CD4-positive, CD25-positive, alpha-beta regulatory T cell (primary cell): ENCODE measurements at places on chromosomes 12 and 14.

GRCh38 chr12:93390031-93390430 is 12.3 kb downstream of the NUDT4 start:
- no peak for DNase-seq
- H3K36me3 ChIP-seq: no peaks in the 10 kb centered on the region
- peaks cover 1% of the 10 kb centered on the region for H3K4me1 ChIP-seq
- no peak overlapping the region for H3K4me3 ChIP-seq
- no peak overlapping the region for H3K27ac ChIP-seq

- H3K36me3 ChIP-seq: no peaks in the 10 kb centered on the region
- DNase-seq: no peak
- H3K27me3 ChIP-seq: no peaks in the 10 kb centered on the region
- H3K4me1 ChIP-seq: peaks cover 5% of the 10 kb centered on the region
- H3K4me3 ChIP-seq: no peak overlapping the region
These were observed 12.2 kb downstream of the BICD1 start for GRCh38 chr12:32118806-32119205.

GRCh38 chr12:116174006-116174405 is 103.5 kb downstream of the MED13L start:
- DNase-seq: no peak
- no peaks in the 10 kb centered on the region for H3K27me3 ChIP-seq
- peaks cover 19% of the 10 kb centered on the region for H3K4me1 ChIP-seq
- no peak overlapping the region for H3K27ac ChIP-seq
- no peaks in the 10 kb centered on the region for H3K36me3 ChIP-seq

DNA sequence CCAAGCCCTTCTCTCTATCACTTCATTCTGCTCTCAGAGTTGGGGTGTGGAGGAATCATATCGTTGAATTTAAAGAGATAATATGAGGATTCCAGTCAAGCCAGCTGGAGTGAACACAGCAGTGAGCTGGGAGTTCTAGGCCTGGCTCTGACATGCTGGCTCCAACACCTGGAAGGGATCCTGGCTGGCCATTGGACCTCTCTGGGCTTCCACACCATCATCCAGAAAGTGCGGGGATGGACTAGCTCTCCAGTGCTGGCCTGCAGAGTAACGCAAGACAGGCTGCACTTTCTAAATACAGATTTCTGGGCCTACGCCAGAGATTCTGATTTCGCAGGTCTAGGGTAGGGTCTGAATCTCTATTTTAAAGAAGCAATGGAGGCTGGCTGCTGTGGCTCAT is 34.8 kb upstream of the HDAC7 start:
- no peaks in the 10 kb centered on the region for H3K36me3 ChIP-seq
- no peak for DNase-seq
- H3K27me3 ChIP-seq: no peaks in the 10 kb centered on the region
- no peak overlapping the region for H3K27ac ChIP-seq
- H3K4me3 ChIP-seq: no peak overlapping the region
- H3K4me1 ChIP-seq: no peaks in the 10 kb centered on the region

- H3K36me3 ChIP-seq: no peaks in the 10 kb centered on the region
- DNase-seq: no peak
- H3K27me3 ChIP-seq: no peaks in the 10 kb centered on the region
- no peak overlapping the region for H3K27ac ChIP-seq
These were observed 70.4 kb downstream of the RPL10L start for GRCh38 chr14:46581036-46581671.

- no peaks in the 10 kb centered on the region for H3K27me3 ChIP-seq
- no peak for DNase-seq
- H3K27ac ChIP-seq: peak overlapping the region; percentile 82
- H3K4me3 ChIP-seq: peak overlapping the region; percentile 98
These were observed 1178.0 kb downstream of the VRK1 start for GRCh38 chr14:97975216-97975615.

DNA sequence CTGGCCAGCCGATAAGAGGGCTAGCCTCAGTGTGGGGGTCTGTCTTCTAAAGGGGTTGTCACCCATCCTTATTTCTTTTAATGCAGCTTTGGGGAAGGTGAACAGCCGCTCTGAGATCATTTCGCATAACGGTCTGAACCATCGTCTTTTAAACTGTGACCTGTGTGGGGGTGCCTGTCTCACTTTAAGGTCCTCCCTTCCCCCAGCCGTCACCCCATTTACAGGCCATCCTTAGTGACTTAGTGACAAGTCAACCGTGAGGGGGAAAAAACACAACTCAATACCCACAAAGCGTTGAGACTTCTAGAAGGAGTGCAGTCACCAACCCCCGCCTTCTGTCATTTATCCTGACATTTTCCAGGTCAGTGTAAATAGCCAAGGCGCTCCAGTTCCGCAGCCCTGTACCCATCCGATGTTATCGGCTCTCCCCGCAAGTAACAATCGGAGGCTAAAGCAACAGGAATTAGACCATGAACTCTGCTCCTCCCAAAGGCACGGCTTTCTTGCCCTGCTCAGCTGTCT is 505 bp upstream of the DENND5B start:
- no peak overlapping the region for H3K27ac ChIP-seq
- peak overlapping the region; percentile 11 for H3K4me3 ChIP-seq
- H3K36me3 ChIP-seq: no peaks in the 10 kb centered on the region
- H3K27me3 ChIP-seq: peaks cover 35% of the 10 kb centered on the region
- DNase-seq: no peak
- H3K4me1 ChIP-seq: peaks cover 20% of the 10 kb centered on the region

- no peak for DNase-seq
- no peaks in the 10 kb centered on the region for H3K36me3 ChIP-seq
- H3K4me1 ChIP-seq: peaks cover 30% of the 10 kb centered on the region
- H3K27me3 ChIP-seq: no peaks in the 10 kb centered on the region
These were observed 484 bp downstream of the MIS18BP1 start for GRCh38 chr14:45252366-45253069.

DNA sequence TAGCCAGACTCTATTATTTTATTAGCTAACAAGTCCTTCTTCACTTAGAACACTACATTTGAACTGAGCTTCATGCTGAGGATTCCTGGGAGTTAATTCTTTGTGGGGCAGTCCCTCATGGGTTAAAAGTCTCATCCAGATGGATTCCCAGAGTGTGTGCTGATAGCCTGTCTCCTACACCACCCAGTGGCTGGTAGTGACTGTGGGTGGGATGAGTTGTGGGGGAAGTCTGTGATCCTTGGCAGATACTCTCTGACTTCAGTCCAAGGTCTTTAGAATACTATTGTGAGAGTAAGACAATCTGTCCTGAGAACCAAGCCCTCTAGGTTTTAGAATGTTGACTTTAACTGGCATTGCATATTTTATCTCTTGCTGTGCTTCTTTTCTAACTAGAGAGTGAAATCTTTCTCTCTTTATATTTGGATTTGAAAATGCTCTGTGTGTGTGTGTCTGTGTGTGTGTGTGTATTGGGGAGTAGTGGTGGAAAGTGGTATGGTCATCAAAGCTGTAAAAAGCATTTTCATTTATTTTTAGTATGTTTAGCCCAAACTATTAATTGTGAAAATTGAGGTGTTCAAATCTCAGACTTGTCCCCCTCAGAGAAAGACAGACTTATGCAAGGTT is 37.3 kb downstream of the AKAP6 start:
- no peaks in the 10 kb centered on the region for H3K27me3 ChIP-seq
- DNase-seq: no peak
- H3K4me1 ChIP-seq: no peaks in the 10 kb centered on the region
- no peak overlapping the region for H3K27ac ChIP-seq

GRCh38 chr12:93113317-93114006 is 184.4 kb upstream of the EEA1 start:
- DNase-seq: no peak
- H3K36me3 ChIP-seq: no peaks in the 10 kb centered on the region
- H3K27me3 ChIP-seq: no peaks in the 10 kb centered on the region
- H3K27ac ChIP-seq: no peak overlapping the region
- no peak overlapping the region for H3K4me3 ChIP-seq

DNA sequence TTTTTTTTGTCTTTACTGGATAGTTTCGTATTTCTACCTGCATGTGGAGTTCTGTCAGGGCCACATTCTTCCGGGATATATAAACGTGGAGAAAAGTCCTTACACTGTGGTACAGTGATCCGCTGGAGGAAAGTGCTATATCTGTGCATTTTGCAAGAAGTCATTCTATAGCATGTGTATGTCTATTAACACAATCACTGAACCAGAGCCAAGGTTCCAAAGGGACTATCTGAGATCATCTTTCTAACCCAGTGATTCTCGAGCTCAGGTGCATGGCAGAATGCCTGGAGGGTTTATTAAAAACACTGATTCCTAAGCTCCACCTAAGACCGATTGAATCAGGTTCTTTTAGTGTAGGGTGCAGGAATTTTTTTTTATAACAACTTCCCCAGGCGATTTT is 354.0 kb downstream of the NRXN3 start:
- no peak overlapping the region for H3K4me3 ChIP-seq
- no peaks in the 10 kb centered on the region for H3K36me3 ChIP-seq
- H3K4me1 ChIP-seq: no peaks in the 10 kb centered on the region

- no peaks in the 10 kb centered on the region for H3K4me1 ChIP-seq
- no peak overlapping the region for H3K27ac ChIP-seq
- DNase-seq: no peak
- H3K36me3 ChIP-seq: no peaks in the 10 kb centered on the region
- H3K4me3 ChIP-seq: no peak overlapping the region
- no peaks in the 10 kb centered on the region for H3K27me3 ChIP-seq
These were observed 688.0 kb downstream of the VRK1 start for GRCh38 chr14:97485201-97485600.

GRCh38 chr12:82687021-82688011 is 610 bp downstream of the TMTC2 start:
- peak overlapping the region; percentile 88 for H3K27ac ChIP-seq
- peak; percentile 39 for DNase-seq
- H3K4me1 ChIP-seq: peaks cover 22% of the 10 kb centered on the region
- no peaks in the 10 kb centered on the region for H3K36me3 ChIP-seq
- peak overlapping the region; percentile 97 for H3K4me3 ChIP-seq

DNA sequence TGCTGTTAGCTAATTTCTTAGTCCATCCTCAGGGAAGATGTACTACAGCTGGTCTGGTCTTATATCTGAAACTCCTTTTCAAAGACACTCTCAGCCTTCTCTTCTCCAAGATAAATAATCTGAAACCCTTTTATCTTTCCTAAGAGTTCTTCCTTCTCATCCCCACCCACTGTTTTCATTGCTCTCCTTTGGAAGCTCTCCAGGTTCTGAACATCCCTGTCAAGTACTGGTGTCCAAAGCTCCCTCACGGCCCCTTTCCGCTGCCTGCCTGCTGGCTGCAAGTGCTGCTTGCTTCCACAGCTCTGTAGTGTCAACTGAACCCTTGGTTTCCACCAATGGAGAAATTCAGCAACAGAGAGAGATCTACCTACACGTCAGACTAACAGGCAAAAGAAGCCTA is 6.6 kb upstream of the SLC6A13 start:
- no peak overlapping the region for H3K4me3 ChIP-seq
- H3K36me3 ChIP-seq: no peaks in the 10 kb centered on the region
- no peak for DNase-seq

DNA sequence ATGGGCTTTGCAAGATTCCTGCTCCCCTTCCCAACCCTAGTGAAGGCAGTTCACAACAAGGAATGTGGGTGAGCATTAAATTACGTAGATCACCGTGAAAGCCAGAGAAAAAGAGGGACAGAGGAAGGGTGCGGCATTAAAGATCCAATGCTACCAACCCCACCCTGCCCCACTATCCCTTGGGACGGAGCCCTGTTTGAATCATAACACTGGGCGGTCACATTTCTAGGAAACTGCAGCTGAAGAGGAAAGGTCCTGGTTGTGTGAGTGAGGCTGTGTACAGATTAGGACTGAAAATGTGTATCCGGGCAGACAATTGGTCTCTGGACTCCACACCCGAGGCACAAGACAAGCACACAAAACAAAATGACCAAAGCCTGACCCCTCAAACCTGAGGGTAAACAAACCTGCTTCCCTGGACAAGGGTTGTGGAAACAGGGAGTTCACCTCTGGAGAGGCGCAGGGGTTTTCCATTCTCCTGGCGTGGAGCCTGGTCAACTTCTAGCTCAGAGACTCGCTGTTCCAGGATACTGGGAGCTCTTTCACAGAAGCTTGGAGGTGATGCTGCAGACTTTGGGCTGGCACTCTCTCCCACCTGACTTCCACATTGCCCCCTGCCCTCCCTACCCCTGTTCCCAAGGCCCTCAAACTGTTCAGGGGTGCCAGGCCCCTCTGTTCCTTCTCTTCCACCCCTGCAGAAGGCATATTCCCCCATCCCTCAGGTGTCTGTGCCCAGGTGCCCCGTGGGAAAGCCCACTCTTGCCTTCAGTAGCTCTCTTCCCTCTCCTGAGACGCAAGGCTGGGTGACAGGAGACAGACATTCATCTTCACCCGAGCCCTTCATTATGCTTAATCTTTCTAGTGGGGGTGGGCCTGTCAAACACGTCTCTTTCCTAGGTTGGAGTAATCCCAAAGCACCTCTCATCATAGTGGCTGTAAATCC is 16.5 kb downstream of the NINJ2 start:
- H3K27ac ChIP-seq: peak overlapping the region; percentile 29
- H3K27me3 ChIP-seq: no peaks in the 10 kb centered on the region
- peaks cover 30% of the 10 kb centered on the region for H3K4me1 ChIP-seq

- H3K27me3 ChIP-seq: no peaks in the 10 kb centered on the region
- H3K4me1 ChIP-seq: no peaks in the 10 kb centered on the region
- H3K36me3 ChIP-seq: no peaks in the 10 kb centered on the region
- no peak for DNase-seq
- no peak overlapping the region for H3K27ac ChIP-seq
These were observed 165.7 kb downstream of the SRGAP1 start for GRCh38 chr12:64010069-64010686.

- no peak for DNase-seq
- H3K4me3 ChIP-seq: no peak overlapping the region
- H3K36me3 ChIP-seq: no peaks in the 10 kb centered on the region
- no peaks in the 10 kb centered on the region for H3K27me3 ChIP-seq
- H3K27ac ChIP-seq: no peak overlapping the region
These were observed 115.0 kb downstream of the DACT1 start for GRCh38 chr14:58752771-58753201.

- no peak for DNase-seq
- no peaks in the 10 kb centered on the region for H3K4me1 ChIP-seq
- no peak overlapping the region for H3K27ac ChIP-seq
- no peak overlapping the region for H3K4me3 ChIP-seq
These were observed 19.9 kb downstream of the LRTM2 start for GRCh38 chr12:1839956-1840951.

GRCh38 chr12:103441437-103442181 is 54.2 kb downstream of the C12orf42 start:
- DNase-seq: no peak
- peak overlapping the region; percentile 88 for H3K4me3 ChIP-seq
- H3K27me3 ChIP-seq: no peaks in the 10 kb centered on the region
- H3K4me1 ChIP-seq: peaks cover 28% of the 10 kb centered on the region
- peak overlapping the region; percentile 71 for H3K27ac ChIP-seq

DNA sequence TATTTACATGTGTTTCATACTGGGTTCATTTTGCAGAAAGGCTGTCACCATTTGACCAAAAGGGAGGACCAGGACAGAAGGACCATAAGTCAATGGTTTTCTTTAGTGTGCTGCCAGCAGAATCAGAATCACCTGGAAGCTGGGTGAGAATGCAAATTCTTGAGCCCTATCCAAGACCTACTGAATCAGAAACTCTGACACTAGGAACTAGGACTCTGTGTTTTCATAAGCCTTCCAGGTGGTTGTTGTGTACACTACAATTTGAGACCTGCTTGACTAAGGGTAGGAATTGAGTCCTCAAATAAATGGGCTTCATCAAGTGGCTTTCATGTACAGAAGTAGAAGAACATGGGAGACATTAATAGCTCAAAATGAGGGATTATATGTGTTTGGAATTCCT is 32.2 kb downstream of the PDE6H start:
- peaks cover 47% of the 10 kb centered on the region for H3K27me3 ChIP-seq
- no peaks in the 10 kb centered on the region for H3K36me3 ChIP-seq
- H3K4me3 ChIP-seq: no peak overlapping the region
- H3K27ac ChIP-seq: no peak overlapping the region
- H3K4me1 ChIP-seq: no peaks in the 10 kb centered on the region

- no peaks in the 10 kb centered on the region for H3K36me3 ChIP-seq
- H3K4me1 ChIP-seq: no peaks in the 10 kb centered on the region
- DNase-seq: no peak
These were observed 96.9 kb downstream of the ADGRD1 start for GRCh38 chr12:131050463-131051154.
